ENCODE measurements at places on chromosomes 13 and 19. TPM values are rescaled to one million over a fixed set of nuclear protein-coding genes. Genes with fewer than 3 reads are reported as not detected.

LIM2 gene
- total RNA-seq: not detected

CRLF1 gene
- 3.0 TPM for total RNA-seq

YJEFN3 gene
- 11.4 TPM for total RNA-seq

DNA sequence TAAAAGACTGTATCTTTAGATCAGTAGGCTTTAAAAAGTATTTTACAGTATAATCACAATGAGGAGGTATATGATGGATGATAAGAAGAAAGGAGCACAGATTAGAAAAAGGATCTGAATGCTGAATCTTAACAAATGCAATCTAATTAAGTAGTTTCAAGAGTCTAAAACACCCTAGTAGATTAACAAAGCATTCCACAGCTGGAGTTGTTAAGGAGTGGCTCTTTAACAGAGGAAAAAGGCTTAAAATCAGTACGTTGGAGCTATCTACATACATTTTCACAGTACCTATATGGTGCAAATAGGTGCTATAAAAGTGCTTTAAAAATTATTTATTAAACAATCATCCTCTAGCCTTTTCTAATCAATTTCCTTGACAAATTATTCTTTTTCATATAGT lies 34.5 kb downstream of the TSC22D1 start:
- H3K36me3 ChIP-seq: no peaks in the 10 kb centered on the region
- DNase-seq: no peak
- no peak overlapping the region for H3K27ac ChIP-seq
- H3K4me3 ChIP-seq: no peak overlapping the region
- peaks cover 4% of the 10 kb centered on the region for H3K4me1 ChIP-seq

DNA sequence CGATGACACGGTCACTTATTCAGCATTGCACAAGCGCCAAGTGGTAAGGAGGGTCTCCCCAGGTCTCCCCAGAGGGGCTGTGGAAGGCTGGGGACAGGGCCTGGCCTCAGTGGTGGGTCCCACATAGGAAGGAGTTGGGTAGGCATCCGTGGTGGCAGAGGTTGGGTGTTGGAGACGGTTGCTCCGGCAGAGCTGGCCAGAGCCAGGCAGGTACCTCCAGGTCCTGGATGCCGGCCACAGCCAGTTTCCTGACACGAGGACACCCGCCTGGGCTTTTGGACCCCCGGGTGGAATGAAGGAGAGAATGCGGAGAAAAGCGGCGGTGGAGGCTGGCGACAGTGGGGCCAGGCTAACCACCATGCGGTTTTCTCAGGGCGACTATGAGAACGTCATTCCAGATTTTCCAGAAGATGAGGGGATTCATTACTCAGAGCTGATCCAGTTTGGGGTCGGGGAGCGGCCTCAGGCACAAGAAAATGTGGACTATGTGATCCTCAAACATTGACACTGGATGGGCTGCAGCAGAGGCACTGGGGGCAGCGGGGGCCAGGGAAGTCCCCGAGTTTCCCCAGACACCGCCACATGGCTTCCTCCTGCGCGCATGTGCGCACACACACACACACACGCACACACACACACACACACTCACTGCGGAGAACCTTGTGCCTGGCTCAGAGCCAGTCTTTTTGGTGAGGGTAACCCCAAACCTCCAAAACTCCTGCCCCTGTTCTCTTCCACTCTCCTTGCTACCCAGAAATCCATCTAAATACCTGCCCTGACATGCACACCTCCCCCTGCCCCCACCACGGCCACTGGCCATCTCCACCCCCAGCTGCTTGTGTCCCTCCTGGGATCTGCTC lies 1.3 kb upstream of the FFAR1 start:
- DNase-seq: peak; percentile 76
- H3K36me3 ChIP-seq: peaks cover 12% of the 10 kb centered on the region
- peak overlapping the region; percentile 87 for H3K27ac ChIP-seq
- peak overlapping the region; percentile 16 for H3K4me3 ChIP-seq

- no peaks in the 10 kb centered on the region for H3K36me3 ChIP-seq
- peak overlapping the region; percentile 94 for H3K4me3 ChIP-seq
- DNase-seq: no peak
These were observed 606 bp downstream of the ERCC1 start for GRCh38 chr19:45423033-45423588.

DNA sequence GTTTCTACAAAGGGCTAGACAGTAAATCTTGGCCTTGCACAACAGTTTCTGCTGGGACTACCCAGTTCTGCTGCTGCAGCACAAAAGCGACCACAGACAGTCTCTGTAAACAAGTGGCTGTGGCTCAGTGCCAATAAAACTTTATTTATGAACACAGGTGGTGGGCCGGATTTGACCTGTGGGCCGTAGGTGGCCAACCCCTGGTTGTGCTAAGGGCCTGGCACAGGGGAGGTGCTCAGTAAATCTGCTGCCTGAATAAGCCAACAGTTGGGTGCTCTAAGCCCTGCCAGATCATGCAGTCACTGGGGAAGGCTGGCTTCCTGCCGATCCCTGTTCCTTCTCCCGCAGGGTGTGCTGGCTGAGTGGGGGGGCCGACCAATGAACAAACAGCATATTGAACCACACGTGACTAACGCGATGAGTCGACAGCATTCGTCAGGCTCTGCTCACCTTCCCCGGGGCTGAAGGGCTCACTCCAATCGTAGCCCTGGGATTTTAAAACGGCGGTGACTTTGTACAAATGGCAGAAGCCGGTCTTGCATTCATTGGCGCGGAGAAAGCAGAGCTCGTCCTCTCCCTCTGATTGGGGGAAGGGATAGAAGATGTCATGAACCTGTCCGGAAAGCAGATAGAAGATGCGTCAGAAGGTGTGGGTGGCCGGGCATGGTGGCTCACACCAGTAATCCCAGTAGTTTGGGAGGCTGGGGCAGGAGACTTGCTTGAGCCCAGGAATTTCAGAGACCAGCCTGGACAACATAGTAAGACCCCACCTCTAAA lies 24.3 kb upstream of the MYDGF start:
- DNase-seq: no peak
- peaks cover 11% of the 10 kb centered on the region for H3K4me1 ChIP-seq
- H3K27me3 ChIP-seq: no peaks in the 10 kb centered on the region
- no peak overlapping the region for H3K4me3 ChIP-seq
- H3K36me3 ChIP-seq: peaks cover 8% of the 10 kb centered on the region
- no peak overlapping the region for H3K27ac ChIP-seq

DNA sequence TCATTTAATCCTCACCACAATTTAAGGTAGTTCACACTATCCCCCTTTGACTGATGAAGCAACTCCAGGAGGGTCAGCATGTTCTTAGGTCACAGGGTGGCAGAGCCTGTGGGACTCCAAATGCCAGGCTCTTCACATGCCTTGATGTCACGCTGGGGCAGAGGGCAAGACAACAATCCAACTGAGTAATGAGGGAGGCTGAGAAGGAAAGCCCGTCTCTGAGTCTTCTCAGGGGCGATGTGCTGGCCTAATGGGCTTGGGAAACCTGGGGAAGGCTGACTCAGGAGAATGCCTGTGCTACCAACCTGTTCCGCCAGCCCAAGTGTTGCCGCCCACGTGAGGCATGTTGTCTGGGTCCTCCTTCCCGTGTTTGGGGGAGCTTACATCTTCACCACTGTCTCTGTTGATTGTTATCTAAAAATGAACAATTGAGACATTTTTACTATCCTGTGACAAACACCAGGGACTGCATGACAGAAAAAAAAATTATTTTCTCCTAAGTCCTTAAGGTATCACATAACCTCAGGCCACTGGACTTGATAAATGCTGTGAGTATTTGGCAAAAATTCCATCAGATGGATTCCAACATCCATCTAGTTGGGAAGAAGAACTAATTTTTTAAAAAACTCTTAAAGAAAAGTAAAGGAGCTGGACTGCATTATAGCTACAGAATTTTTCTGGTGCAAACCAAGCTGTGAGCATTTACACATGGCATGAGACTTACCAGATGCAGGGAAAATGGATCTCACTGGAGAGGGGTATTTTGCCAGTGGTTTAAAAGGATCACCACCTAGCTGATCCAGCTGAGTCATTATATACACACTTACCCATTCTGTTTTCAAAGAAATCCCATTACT lies 157.5 kb downstream of the RGCC start:
- H3K27me3 ChIP-seq: no peaks in the 10 kb centered on the region
- H3K36me3 ChIP-seq: 0 out of 2 replicates have a peak, but pooled peaks cover 2% of the 10 kb centered on the region

GRCh38 chr19:55812449-55812848 lies 19.4 kb downstream of the NLRP11 start:
- H3K4me1 ChIP-seq: peaks cover 12% of the 10 kb centered on the region
- H3K36me3 ChIP-seq: no peaks in the 10 kb centered on the region
- no peak overlapping the region for H3K4me3 ChIP-seq
- DNase-seq: no peak
